ENCODE measurements at places on chromosomes 2 and 18. TPM values are rescaled to one million over a fixed set of nuclear protein-coding genes. Genes with fewer than 3 reads are reported as not detected.

Gene LYG2
- not detected for total RNA-seq

Gene AMER3
- total RNA-seq = not detected

Gene ST8SIA3
- 0.25 TPM for total RNA-seq

- DNase-seq = no peak
These were observed 39.6 kb upstream of the CLASP1 start for GRCh38 chr2:121688820-121689219.

GRCh38 chr2:181847702-181848101 is 43.8 kb upstream of the ITPRID2 start:
- DNase-seq = no peak
